CD4-positive, CD25-positive, alpha-beta regulatory T cell (primary cell): ENCODE measurements at places on chromosomes 12 and 14. TPM values are rescaled to one million over a fixed set of nuclear protein-coding genes. Genes with fewer than 3 reads are reported as not detected.

DNA sequence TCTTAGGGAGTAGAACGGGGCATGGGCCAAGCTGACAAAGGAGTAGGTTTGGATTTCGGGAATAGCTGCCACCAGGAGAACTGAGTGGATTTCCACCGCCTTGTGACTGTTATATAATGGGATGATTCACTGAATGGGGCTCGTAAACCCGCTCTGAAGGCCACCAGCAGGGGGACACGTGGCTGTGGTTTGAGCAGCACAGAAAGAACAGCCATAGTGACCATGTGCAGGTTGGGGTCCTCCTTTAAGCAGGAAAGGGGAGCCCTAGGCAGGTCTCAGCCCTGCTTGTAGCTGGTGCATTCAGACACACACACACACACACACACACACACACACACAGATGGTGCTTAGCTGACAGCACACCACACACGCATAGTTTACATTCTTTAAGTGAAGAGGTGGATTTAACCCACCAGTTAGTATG lies 8.6 kb upstream of the ASB2 start:
- no peak for DNase-seq

DNA sequence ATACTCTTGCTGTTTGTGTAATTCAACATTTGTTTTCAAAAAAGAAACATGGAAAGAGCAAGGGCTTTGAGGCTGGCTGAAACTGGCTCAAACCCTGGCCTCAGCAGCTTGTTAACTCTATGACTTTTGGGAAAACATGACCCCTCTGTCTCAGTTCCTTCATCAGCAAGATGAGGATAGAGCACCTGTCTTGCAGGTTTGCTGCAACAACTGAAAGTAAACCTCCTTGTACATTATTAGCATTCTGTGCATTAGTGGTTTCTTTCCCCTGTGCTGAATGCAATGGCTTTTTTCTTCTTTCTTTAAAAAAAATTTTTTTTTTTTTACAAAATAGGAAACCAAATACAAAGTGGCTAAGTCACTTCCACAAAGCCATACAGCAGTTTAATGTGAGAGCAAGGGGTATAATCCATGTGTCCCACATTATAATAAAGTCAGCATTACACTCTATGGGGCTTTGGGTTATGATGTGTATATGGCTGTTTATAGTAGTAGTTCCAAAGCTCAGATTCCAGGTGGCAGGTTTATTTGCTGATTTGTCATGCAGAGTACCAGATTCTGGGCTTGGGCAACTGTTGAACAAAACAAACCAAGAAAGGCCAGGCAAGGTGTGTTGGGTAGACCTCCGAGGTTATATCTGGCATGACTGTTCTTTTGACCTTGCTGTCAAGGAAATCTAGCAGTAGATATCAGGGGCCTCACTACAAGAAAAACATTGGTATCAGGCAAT lies 194.5 kb upstream of the CNOT2 start:
- DNase-seq, result no peak

DNA sequence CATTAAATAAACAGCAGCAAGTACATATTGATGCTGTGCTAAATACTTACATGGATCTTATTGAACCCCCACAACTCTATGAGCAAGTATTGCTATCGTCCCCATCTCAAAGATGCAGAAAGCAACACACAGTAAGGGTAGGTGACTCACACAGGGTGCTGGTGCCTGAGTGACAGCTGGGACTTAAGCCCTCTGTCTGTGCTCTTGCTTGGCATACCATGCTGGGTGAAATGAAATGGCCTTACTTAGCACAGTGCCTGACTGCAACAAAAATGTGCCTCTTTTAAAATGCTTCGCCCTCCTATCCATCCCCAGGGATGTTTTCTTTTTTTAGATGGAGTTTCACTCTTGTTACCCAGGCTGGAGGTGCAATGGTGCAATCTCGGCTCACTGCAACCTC lies 788 bp downstream of the TEX52 start:
- no peak for DNase-seq

DNA sequence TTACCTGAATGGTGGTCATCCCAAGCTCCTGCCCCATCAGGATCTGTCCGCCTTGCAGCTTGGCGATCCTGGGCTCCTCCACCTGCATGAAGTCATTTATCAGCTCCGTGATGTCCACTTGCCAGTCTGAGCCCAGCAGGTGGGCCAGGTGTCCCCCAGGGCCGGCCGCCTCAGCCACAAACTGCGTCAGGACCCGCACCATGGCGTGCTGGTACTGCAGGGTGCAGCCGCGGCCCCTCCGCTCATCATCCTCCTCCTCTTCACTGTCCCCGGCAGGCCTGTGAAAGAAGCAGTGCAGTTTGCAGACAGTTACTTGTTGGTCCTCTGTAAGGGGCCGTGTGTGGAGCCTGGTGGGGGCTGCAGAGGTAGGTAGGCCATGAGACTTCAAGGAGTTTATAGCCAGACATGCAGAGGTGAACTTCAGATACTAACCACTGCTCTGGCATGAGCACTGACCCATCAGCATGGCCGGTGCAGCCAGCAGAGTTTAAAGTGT lies 228.5 kb downstream of the GLT1D1 start:
- no peak for DNase-seq

Gene NTN4
- polyA plus RNA-seq, result 0.16 TPM

DNA sequence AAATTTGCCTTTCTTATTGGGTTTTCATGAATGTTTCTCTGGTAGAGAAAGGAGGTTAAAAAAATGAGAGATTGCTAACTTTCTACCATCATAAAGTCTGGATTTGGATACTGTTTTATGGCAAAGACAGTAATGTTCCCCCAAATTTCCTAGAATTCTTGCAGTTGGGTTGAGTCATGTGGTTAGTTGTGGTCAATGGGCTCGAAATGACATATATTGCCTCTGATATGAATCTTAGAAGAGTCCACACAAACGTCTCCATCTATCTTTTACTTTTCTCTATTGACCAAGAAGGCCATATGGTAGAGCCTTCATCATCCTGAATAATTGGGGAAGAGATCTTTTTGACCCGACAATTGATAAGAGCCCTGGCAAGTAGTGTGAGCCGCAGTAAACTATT lies 119.5 kb upstream of the PMCH start:
- no peak for DNase-seq

- DNase-seq, result no peak
Observed at GRCh38 chr12:72723732-72724131, 451.6 kb downstream of the TRHDE start.

- no peak for DNase-seq
Observed at GRCh38 chr12:56040151-56040550, 1.6 kb upstream of the RPS26 start.

Gene SERPINA1
- 0.14 TPM for polyA plus RNA-seq

DNA sequence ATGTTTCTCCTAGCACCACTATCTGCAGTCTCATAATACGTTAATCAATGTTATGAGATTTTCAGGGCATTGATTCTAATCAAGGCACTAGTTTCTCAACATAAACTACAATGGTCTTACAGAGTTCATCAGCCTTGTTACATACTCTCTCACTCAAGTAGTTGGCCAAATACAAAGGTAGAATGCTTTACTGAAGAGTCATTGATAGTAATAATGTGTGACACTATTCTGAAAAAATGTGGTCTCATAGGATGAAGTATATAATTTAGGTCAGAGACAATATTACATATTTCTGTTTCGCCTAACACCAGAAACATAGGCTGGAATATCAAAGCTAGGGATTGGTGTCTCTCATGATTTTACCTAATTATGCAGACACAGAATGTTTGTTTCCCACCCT lies 35.2 kb upstream of the MDGA2 start:
- no peak for DNase-seq

Gene DENND5B
- not detected for polyA plus RNA-seq

GRCh38 chr12:48717252-48717695 lies 767 bp upstream of the CCNT1 start:
- DNase-seq, result no peak

- DNase-seq, result no peak
Observed at GRCh38 chr14:44265246-44265645, 241.8 kb downstream of the FSCB start.

DNA sequence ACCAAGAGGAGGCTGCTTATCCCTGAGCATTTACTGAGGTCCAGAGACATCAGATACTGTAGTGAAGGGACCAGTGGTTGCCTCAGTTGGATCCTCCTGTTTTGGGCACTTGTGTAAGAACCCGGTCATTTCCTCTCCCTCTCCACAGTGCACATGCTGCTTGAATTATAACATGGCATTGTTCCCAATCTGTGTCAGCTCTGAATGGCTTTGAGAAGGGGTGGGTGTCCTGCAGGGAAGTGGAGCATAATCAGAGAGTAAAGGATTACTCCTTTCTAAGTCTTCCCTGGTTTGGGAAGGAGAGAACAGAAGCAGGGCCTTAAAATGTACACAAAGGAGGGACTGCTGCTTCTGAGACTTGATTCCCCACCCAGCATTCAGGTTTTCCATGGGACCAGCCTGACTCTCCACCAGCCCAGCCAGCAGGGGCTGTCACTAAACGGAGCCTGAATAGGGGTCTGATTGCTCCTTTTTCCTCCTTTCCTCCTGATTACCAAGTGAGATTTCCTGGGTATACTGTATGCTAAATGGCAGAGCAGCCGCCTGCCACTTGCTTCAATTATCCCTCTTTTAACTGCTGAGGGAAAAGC lies 78.4 kb downstream of the NRXN3 start:
- no peak for DNase-seq

Gene ARG2
- 1.0 TPM for polyA plus RNA-seq

- DNase-seq, result no peak
Observed at GRCh38 chr14:56760164-56760914, 49.9 kb downstream of the OTX2 start.

Gene BCL2L2
- not detected for polyA plus RNA-seq

Gene RIN3
- polyA plus RNA-seq, result 25.0 TPM

GRCh38 chr14:103816991-103817390 lies 30.4 kb downstream of the PPP1R13B start:
- no peak for DNase-seq

GRCh38 chr14:54599966-54600716 lies 33.2 kb downstream of the SAMD4A start:
- no peak for DNase-seq

DNA sequence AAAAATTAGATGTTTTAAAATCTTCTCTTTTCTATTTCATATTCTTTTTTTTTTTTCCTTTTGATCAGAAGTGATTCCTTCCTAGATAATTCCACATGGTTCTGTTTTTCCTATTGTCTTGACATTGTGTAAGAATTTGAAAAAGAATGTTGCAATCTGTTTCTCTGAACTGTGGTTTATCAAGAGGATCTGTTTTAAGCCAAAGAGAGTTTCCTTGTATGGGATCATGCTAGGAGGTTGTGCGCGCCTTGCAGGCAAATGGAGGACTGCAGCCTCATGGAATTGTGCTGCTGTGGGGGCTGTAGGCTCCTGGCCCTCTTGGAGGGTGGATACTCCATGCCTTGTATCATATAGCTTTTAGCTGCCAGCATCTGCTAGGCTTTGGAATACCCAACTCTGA lies 43.3 kb upstream of the MBIP start:
- no peak for DNase-seq

Gene GRIN2B
- not detected for polyA plus RNA-seq

DNA sequence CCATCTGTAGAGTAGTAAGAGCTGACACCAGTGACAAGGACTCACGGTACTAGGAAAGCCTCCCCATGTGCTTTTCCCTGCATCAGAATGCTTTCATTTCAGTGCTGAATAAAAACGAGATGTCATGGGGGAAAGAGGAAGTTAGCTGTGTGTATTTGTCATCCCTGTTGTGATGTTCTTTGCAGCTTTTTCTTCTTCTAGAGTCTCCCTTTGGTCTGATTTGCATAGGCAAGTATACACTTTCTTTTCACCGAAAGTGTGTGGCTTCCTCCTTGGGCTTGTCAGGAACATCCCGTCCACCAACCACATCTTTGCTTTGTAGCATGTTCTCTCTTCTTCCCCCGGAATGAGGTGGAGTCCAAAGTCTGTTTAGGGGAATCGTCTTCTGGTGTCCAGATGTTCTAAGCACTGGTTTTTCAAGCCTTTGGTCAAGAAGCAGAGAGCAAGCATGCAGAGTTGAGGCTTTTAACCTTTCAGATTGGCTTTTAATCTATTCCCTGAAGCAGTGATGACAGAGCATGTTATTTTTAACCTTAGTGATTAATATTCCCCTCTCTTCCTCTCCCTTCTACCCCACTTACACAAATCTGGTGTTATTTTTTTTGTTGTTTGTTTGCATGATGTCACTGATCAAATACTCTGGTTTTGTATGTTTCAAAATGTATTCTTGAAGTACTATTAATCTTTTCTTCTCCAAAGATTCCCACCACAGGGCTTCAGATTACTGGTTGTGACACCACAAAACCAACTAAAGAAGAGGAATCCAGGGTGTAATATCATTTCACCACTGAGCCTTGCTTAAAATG lies 163.4 kb downstream of the SAMD4A start:
- DNase-seq, result no peak

GRCh38 chr12:42763682-42764081 lies 174.1 kb upstream of the PRICKLE1 start:
- no peak for DNase-seq

DNA sequence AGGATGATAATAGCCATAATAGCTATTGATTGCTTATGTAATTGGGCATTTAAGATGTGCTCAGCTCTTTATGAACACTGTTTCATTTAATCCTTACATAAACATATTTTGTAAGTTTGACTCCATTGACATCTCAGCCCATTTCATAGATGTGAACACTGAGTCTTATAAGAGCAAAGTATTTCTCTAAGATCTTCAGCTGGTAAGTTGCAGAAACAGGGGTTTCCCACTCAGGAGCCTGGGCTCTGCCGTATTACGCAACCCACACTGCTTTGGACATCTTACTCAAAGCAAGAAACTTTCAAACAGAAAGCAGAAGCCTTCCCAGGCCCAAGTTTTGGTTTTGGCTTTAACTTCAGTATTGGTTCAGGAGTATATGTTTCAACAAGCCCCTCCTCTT lies 705.1 kb downstream of the MED13L start:
- DNase-seq, result no peak

Gene KLRD1
- 0.01 TPM for polyA plus RNA-seq

DNA sequence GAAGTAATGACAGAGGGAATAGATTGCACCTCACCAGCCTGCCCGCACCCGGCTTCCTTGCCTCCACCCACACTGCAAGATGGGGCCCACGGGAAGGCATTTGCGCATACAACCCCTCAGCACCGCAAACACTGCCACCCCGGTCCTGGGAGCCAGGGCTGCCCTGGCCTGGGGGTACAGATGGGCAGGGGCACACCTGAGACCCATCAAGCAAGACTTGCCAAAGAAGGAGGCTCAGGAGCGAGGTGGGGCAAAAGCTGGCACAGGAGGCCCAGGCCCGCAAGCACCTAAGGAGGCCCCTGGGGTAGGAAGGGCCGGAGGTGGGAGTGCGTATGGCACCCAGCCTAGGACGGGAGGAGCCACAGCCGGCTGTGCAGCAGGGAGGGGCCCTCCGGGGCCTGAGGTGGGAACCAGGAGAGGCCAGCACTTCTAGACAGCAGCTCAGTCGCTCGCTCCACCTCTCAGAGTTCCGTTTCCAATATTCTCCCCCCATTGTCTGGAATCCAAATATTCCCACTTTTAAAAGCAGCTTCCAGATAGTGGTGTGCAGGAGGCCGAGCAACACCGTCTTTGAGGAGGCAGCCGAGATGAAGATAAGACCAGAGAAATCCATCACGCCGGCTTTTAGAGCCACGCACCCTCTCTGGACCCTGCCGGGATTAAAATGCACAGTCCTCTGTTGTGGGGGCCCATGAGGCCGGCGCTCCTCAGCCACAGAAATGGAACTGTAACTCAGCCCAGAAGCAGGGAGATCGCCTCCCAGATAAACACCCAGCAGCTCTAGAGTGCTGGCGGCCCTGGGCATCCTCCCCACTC lies 12.2 kb upstream of the C14orf180 start:
- DNase-seq, result no peak
